ENCODE measurements at places on chromosomes 2 and 18.

DNA sequence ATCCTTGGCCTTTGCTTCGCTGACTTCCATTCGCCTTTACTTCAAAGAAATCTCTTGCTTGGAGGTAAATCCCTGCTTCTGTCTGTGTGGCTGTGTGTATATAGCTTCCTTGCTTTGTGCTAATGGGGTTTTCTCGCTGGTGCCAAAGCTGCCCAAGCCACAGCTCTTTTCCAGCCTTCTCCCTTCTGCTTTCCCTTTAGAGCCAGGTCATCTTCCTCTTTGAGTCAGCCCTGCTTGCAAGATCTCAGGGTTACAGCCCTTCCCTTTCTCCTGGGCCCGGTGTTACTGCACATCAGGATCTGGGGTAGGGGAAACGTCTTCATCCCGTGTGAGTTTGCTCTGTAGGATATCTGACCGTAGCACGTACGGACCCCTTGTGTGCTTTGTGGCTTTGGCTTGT lies 19.1 kb downstream of the EIF4E2 start:
- DNase-seq: no peak

DNA sequence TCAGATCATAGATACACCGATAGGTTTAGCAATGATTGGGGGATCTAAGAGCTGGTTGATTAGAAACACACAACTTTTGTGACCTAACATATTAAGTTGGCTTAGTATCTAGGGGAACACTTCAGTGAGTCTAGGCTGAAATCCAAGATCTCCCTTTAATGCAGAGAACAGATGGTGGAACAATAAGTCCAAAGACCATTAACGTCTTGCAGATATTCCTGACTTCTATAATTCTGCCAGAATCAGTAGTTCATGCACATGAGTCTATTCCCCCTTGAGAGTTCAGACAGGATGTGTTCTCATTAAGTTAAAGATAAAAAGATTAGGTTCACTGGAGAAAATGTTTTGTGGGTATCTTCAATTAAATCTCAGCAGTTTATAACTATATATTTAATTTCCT lies 506.5 kb downstream of the TSN start:
- DNase-seq: no peak

DNA sequence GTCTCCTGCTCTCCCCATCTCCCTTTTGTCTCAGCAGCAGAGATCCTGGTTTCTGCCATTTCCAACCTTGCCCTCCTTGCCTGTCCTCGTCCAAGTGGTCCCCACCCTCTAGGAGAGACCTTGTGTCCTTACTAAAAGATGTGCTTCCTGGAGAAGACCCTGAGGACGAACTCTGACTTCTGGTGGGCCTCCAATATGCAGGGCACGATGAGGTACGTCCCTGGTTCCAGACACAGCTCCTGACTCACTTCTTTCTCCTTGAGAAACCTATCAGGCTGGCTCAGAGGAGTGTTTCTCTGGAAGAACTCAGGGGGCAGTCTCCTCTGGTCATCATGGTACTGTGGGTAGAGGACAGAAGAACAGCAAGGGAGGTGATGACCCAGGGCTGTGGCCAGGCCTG lies 28.2 kb downstream of the CAPN14 start:
- DNase-seq: no peak

GRCh38 chr2:112006076-112006410 lies 49.0 kb upstream of the TMEM87B start:
- no peak for DNase-seq

- DNase-seq: no peak
These were observed 25.5 kb upstream of the ALPP start for GRCh38 chr2:232353096-232353495.

GRCh38 chr2:46097714-46098480 lies 199.3 kb upstream of the EPAS1 start:
- no peak for DNase-seq

DNA sequence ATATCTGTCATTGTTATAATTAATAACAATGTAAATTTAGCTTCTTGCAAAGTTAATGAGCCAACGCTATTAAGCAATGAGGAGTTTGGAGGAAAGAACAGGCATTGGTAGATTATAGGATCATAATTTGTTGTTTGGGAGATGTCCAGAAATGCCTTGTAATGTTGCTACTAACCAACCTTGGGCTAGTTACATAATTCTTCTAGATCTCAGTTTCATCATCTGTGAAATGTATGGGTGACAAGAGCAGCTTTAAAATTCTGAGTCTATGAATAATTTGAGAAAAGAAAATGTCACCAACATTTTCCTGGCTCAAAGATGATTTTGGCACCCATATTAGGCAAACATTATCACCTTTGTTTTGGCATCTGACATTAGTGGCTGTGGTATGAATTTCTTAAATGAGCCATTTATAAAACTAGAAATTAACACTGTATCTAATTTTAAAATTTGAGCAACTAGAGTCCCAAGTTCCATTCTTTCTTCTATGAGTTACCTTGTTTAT lies 2.9 kb downstream of the TMEM178A start:
- DNase-seq: no peak

DNA sequence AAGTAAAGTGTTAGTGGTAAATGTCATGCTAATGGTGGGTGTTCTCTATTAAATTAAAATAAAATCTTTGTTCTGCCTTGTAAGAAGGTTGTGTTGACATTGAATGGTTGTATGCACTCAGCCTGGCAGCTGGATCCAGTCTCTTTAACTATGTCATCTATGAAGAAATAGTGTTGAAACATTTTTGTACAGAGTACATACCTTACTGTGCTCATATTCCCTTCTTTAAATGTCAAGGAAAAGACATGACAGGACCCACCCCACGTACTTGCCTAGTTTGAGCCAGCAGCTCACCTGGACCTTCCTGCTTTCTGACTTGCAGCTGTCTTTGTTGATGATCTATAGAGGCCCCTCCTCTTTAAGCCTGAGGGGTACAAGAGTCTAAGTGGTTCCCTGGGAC lies 85.6 kb upstream of the ST3GAL5 start:
- DNase-seq: no peak

DNA sequence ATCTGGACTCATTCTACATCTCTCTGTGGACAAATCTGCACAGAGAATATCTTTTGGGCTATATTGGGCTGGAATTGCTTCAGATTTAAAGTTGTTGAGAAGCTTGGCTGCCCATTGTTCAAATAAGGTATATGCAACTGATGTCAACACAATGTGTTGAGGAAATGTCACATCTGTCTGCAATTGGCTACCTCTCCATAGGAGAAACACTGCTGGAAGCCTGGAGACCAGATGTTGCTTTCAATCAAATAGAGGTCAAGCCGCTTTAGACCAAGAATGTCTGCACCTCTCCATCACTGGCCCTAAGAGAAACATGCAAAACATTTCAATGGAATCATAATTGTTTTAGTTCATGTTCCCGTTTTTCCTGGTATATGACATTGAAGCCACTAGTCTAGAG lies 720.2 kb downstream of the SLC4A3 start:
- no peak for DNase-seq

GRCh38 chr18:69444221-69444620 lies 43.5 kb downstream of the DOK6 start:
- DNase-seq: no peak

DNA sequence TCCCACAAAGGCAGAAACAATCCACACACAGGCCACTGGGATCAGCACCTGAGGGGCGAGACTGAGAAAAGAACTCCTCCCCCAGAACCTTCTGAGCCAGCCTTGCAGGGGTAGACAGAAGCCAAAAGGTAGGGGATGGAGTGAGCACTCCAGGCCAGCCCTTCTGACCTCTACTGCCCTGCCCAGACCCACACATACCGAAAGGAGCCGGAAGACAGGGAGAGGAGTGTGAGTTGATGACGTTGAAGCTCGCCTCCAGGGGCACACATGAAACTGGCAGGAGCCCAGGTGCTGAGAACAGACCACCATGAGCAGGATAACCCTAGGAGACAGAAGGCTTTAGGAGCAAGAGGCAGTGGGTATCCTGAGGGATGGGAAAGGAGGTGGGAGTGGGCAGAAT lies 1.8 kb downstream of the SLC23A3 start:
- no peak for DNase-seq

GRCh38 chr2:230869914-230870543 lies 5.3 kb downstream of the ITM2C start:
- no peak for DNase-seq

GRCh38 chr2:176471949-176472348 lies 202.7 kb downstream of the MTX2 start:
- DNase-seq: no peak

- no peak for DNase-seq
These were observed 274.3 kb upstream of the TRIB2 start for GRCh38 chr2:12442476-12442847.

- no peak for DNase-seq
These were observed 86.2 kb downstream of the CRIM1 start for GRCh38 chr2:36441816-36442215.

DNA sequence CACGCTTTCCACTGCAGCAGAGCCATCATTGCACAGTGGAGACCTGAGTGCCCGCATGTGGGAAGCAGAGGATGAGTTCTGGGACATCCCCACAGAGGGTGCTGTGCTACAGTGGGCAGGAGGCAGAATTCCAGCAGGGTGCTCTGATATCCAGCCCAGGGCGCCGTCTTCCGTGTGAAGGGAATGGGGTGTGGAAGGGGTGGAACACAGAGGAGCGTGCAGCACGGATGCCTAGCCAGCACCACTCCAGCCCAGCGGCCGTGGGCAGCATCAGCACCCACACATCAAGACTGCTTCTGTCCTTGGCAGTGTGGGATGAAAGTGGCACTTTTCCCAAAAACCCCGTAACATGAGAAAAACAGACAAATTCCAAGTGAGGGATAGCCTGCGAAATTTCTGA lies 134.3 kb downstream of the ZNF236 start:
- no peak for DNase-seq

DNA sequence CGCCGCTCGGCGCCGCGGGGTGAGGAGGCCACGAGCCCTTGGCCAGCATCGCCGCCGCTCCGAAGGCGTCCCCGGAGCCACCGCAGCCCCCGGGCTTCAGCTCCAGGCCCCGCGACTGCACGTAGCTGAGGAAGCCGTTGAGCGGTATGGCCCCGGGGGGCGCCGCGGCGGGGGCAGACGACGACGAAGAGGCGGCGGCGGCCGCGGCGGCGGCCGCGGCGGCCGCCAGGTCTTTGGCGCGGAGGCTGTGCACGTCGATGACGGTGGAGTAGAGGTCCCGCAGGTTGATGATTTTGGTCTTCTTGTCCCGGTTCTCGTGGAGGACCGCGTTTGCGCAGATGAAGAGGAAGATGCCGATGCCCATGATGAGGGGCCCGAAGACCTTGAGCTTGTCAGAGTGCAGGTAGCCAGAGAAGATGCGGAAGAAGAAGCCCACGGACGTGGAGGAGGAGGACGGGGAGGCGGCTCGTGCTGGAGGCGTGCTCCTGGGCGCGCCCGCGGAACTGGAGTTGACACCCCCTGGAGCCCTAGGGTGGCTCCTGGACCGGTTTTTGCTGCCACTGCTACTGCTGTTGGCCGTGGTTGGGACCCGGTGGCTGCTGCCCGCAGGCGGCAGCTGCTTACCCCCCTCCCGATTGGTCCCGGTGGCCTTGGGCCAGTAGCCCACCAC lies 4.0 kb downstream of the TMEM200C start:
- DNase-seq: no peak

DNA sequence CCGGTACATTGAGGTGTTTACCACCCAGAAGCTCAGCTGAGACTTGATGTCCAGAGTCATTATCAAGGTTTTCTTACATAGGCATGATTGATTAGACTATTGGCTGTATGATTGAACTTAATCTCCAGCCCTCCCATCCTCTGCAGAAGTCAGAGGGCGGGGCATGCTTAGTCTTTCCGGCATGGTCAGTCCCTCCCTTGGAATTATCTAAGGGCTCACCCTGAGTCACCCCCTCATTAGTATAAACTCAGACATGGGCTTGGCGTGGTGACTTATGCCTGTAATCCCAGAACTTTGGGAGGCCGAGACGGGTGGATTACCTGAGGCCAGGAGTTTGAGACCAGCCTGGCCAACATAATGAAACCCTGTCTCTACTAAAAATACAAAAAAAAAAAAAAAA lies 243.9 kb downstream of the VAPA start:
- no peak for DNase-seq

DNA sequence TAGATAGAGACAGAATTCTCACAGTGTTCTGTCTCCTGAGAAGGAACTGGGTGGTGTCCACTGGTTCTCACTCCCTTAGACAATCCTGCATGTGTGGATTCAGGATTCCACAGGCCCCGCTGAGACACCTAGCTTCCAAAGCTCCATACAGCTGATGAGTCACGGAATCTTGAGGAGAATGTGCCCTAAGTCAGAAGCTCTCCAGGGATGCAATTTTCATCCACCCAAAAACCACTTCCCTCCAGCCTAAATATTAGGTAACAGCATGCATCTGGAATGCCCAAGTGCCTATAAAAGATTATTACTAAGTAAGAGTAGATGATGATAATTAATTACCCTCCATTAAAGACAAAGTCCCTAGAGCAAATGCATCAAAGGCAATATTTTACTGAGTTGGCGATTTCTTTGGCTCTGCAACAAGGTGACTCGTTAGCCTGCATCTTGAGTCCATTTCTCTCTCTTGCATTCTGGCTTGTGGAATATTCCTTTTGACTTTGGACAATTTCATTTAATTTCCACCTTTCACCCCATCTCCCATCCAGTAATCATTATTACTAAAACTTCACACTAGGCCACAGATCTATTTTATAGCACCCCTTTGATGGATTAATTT lies 475.1 kb downstream of the TNS1 start:
- DNase-seq: no peak

DNA sequence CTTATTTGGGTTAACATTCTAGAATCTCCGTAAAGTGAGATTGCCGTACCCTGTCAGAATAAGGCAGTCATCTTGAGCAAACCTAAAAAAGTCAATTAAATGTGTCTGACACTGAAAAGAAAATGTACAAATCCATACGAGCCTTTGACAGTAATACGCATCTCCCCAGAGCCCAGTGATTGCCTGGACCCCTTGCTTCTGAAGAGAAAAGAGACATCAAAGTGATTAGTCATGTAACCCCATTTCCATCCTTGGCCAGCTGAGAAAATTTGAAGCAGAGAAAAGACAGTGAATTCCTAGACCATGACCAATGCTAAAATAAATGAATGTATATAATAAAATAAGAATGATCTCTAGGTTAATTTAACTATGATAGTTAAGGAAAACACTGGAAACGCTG lies 1499.4 kb downstream of the SUCLG1 start:
- DNase-seq: no peak

- DNase-seq: no peak
These were observed 229.5 kb upstream of the CCDC150 start for GRCh38 chr2:196410008-196410407.

GRCh38 chr2:26905341-26906198 lies 57.6 kb downstream of the DPYSL5 start:
- no peak for DNase-seq

DNA sequence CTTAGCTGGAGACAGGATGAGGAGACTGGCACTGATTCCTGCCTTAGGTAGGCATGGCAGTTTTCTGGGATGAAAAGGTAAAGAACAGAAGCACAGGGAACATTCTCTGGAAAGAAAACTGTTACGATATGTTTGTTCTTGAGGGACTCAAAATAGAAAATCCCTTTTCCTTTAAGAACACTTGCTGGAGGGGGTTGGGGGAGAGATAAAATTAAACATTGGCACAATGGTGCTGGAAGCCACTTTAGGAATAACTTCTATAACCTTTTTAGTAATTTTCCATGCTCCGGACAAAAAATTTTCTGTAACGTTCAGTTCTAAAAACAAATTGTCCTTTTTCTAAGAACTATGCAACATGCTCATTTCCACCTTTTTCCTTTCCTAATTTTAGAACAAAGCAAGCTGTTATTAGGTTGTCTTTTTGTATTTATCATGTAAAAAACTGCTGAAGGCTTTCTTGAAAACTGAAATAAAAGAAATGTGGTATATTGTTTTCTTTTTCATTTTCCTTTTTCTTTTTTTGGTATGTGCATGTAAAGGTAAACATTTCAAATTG lies 343.8 kb downstream of the EPHA4 start:
- DNase-seq: no peak

GRCh38 chr2:119106301-119106897 lies 52.2 kb downstream of the C1QL2 start:
- no peak for DNase-seq

All from activated T-helper 9 cell treated with anti-CD3 and anti-CD28 coated beads, Interleukin-2, amount 50 U/mL, for 16 hours (primary cell).